Stimulated activated CD8-positive, alpha-beta memory T cell treated with anti-CD3 and anti-CD28 coated beads, Interleukin-4, amount 100 ng/mL, for 1 hour (primary cell): ENCODE measurements at places on chromosomes 2 and 18.

- DNase-seq: no peak
These were observed 23.4 kb upstream of the RMP24 start for GRCh38 chr18:35949090-35949489.

DNA sequence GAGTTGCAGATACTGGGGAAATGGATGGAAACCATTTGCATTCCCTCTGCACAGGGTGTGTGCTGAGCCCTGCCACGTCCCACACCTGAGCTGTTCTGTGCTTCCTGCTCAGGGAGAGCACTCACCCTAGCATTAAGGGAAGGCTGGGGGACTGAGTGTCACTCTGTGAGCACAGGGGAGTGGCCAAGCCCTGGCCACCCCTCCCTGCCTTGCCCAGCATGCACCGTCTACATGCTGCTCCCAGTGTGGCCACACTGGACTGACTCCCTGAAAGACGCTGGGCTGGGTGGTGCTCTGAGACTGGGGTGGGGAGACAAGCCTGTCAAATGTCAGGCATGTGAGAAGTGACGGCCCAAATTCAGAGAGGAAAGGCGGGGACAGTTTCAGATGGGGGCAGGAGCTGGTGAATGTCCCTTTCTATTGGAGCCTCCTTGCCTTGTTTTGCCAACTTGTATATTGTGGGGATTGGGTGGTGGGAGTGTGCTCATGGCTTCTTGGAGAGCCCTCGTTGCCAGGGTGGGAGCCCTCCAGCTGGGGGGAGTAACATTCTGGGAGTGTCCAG, 298.4 kb upstream of the HS6ST1 start:
- DNase-seq: no peak

- no peak for DNase-seq
These were observed 10.4 kb downstream of the CNDP2 start for GRCh38 chr18:74506448-74507084.

GRCh38 chr2:182359990-182360662, 66.7 kb downstream of the PDE1A start:
- no peak for DNase-seq
